ENCODE measurements at places on chromosomes 7 and 10. TPM values are rescaled to one million over a fixed set of nuclear protein-coding genes. Genes with fewer than 3 reads are reported as not detected.

SLC39A12 gene
- polyA plus RNA-seq, result not detected

VWA2 gene
- polyA plus RNA-seq, result 7.6 TPM

SPDYE9 gene
- polyA plus RNA-seq, result 0.12 TPM

PON3 gene
- 14.5 TPM for polyA plus RNA-seq

AKR1C4 gene
- polyA plus RNA-seq, result not detected

BMPER gene
- polyA plus RNA-seq, result 6.7 TPM

TLX1 gene
- polyA plus RNA-seq, result not detected

DNAH11 gene
- 0.52 TPM for polyA plus RNA-seq

AGAP6 gene
- 11.4 TPM for polyA plus RNA-seq

RELN gene
- 4.7 TPM for polyA plus RNA-seq

POLR2J2 gene
- 2.4 TPM for polyA plus RNA-seq

UNCX gene
- not detected for polyA plus RNA-seq

SFXN4 gene
- 29.5 TPM for polyA plus RNA-seq

TLL2 gene
- 4.2 TPM for polyA plus RNA-seq

ANKRD61 gene
- 0.76 TPM for polyA plus RNA-seq
